ENCODE measurements at places on chromosomes 5 and 9.

GRCh38 chr5:38573521-38573920 lies 17.1 kb upstream of the LIFR start:
- no peak for DNase-seq

DNA sequence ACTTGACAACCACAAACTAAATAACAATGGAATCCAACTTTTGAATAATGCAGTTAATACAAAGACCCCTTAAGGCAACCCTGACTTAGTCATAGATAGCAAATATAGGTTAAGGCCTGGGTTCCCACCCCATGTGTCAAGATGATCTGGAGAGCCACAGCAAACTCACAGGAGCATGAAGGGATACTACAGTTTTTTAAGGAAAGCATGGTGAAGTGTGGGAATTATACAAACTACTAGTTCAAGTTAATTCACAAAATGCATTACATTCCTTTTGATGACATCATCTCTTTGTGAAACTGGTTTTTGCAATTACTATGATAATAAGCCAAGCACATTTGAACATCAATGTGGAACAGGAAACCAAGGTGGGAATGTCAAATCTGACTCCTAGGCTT lies 50.6 kb downstream of the LHFPL2 start:
- no peak for DNase-seq

DNA sequence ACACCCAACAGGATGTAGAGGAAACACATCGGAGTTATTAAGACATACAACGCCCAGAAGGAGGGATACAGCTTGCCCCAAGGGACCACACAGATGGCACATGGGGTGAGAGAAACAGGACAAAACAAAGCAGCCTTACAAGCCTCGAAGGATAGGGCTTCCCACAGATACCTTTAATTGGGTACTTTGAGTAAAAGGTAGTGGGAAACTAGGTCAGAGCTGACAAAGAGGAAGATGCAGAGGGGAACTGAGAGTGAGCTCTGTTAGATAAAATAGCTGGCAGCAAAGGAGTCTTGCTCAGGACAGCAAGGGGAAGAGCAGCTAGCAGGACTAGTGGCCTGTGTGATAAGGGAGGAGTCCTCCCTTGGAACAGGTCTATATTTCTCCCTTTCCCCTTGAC lies 48.2 kb downstream of the OTP start:
- no peak for DNase-seq

GRCh38 chr5:60332244-60333004 lies 367.5 kb downstream of the DEPDC1B start:
- no peak for DNase-seq

DNA sequence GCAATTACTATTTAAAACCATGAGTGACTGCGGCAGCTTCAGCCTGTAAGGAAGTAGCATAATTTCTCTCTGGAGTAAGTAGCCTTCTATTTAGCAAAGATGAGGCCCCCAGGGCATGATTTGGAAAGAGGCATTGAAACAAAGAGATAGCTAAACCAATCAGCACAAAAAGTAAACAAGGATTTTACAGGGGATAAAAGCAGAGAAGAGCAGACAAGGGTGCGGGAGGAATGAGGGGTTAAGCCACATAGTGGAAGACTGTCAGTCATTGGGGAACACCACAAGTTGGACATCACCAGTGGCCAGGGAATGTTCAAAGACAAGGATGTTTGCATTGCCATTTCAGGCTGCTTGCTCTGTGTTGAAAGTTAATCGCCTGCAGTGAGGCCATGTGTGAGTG lies 24.0 kb upstream of the C5orf63 start:
- no peak for DNase-seq

GRCh38 chr9:134717924-134718645 lies 76.5 kb downstream of the COL5A1 start:
- DNase-seq = no peak

GRCh38 chr5:149201121-149201637 lies 59.9 kb downstream of the ABLIM3 start:
- DNase-seq = no peak

DNA sequence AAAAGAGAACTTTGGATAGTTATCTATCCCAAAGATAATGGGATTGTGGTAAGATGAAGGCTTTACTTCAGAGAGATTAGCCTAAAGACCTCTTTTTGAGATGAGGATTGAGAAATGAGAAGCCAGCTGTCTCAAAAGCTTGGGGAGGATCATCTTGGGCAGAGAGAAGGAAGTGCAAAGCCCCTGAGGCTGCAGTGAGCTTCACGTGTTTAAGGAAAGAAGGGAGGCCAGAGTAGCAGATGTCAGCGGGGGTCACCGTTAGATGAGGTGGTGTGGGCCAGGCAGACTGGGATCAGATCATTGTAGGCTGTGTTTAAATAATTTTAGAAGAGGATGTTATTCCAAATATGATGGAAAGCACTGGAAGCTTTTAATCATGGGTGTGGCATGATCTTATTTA lies 270.1 kb downstream of the ARHGEF28 start:
- no peak for DNase-seq

DNA sequence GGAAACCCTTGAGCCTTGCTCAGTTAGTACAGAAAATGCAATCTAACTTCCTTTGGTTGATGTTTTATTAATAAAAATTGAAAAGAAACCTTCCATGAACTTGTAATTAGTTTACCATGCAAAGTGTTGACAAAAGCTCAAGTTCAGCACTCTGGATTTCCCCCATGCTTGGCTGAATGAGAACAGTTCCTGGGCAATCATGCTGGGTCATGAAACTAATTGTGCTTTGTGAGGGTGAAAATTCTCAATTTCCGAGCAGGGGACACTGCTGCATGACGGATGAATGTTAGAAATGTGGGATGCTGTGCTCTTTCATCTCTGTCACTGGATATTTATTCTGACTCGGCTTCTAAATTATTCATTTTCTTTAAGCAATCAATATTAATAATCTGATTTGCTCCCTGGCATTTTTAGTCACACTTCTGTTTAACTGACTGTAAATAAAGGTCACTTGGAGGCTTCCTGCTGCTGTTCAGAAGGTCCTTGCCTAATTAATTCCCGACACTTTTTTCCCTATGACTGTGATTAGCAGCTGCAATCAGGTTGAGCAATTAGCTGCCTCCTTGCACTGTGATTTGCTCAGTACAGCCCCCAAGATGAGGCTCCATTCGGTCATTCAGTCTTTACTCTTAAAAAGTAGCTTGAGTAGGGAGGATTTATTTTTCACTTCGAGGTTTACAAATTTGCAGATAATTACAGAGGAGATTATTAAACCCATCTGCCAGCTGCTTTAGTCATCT lies 678.1 kb upstream of the ZNF608 start:
- no peak for DNase-seq

GRCh38 chr9:2966565-2967300 lies 122.8 kb upstream of the PUM3 start:
- no peak for DNase-seq

- no peak for DNase-seq
Observed at GRCh38 chr5:149912226-149912871, 32.2 kb downstream of the PDE6A start.

GRCh38 chr5:6582507-6583048 lies 50.3 kb downstream of the NSUN2 start:
- no peak for DNase-seq

DNA sequence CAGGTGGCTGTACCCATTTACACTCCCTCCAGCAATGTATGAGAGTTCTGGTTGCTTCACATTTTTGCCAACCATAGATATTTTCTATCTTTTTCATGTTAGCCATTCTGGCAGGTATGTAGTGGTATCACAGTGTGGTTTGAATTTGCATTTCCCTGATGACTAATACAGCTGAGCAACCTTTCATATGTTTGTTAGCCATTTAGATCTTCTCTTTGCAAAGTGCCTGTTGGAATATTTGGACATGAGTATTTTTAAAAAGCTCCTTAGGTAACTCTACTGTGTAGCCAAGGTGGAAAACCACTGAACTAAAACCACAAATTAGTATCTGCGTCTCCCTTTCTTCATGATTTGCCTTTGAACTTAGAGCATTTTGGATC lies 31.9 kb downstream of the IRF1 start:
- DNase-seq = no peak

- no peak for DNase-seq
Observed at GRCh38 chr5:88727705-88728313, 155.2 kb downstream of the MEF2C start.

GRCh38 chr9:21660976-21661375 lies 141.5 kb upstream of the MTAP start:
- no peak for DNase-seq

DNA sequence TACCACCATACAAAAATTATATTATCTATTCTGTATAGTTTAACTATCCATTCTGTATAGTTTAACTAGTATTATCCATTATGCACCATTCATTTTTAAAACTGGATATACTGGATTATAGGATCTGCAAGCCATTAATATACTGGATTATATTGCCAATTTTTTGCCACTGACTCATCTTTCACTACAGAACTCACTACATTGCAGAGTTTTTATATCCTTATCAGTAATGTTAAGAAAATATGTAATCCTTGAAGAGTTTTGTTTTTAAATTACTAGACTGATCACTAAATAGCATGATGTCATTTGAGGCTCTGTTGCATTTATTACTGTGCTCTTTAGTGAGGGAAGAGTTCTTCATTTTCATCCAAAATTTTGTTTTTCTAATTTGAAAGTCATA lies 109.8 kb upstream of the SNX2 start:
- no peak for DNase-seq

DNA sequence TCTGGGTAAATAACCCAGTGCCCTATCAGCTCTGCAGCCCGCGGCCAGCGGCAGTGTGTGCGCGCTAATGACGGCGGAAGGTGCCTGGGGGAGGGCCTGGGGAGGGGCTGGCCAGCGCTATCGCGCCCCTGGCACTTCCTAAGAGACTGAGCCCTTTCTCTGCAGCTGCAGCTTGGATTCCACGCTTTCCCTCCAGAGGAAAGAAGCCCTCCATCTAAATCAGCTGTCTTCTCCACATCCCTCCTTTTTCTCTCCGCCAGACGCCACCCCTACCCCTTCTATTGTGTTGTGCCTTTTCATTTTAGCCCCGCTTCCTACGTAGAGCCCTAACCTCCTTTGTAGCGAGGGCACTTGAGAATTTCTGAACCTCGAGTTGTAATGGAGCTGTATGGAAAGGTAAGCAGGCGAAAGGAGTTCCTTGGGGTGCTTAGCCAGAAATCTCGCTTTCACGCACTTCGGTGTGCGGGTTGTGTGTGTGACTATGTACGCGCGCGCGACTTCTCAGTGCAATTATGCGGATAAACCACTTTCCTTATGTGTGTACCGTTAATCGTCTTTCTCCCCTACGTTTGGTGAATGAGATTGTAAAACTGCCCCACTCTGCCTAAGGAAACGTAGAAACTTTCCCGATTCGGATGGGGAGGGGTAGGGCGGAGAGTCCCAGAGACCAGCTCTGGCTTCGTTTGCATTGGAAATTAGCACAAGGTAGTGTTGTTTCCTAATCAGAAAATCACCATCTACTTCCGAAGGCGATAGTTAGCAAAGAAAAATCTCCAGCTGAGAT lies 664 bp upstream of the RAB3C start:
- no peak for DNase-seq

GRCh38 chr5:132849347-132849746 lies 16.9 kb downstream of the GDF9 start:
- no peak for DNase-seq

- no peak for DNase-seq
Observed at GRCh38 chr5:134995850-134996402, 28.2 kb downstream of the CATSPER3 start.

DNA sequence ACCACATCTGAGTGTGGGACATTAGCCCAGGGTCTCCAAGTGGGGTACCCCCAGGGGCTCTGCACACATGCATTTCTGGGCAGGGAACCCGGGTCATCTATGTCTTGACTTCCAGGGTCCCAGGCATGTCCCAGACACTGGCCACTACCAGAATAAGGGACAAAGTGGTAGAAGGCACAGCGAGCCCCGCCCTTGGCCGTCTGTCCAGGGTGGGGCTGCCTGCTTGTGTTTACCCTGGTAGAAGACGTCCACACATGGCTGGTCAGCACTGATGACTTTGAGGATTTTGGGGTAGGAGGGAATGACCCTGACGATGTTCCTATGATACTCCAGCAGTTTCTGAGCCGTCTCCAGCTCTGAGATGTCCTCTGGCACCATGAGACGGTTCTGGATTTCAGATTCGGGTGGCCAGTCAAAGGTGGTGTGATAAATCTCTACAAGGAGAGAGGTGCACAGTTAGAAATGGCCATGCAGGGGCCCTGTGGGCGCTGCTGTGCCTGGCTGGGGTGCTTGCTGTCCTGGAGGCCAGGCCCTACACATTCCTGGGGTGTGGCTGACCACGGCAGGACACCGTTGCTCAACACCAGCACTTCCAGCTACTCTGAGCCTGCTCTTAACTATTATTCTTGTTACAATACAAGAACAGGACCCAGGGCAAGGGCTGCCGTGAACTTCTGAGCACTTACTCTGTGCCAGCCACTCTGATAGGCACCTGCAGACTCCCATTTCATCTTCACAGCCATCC lies 51.3 kb downstream of the AK8 start:
- DNase-seq = no peak

DNA sequence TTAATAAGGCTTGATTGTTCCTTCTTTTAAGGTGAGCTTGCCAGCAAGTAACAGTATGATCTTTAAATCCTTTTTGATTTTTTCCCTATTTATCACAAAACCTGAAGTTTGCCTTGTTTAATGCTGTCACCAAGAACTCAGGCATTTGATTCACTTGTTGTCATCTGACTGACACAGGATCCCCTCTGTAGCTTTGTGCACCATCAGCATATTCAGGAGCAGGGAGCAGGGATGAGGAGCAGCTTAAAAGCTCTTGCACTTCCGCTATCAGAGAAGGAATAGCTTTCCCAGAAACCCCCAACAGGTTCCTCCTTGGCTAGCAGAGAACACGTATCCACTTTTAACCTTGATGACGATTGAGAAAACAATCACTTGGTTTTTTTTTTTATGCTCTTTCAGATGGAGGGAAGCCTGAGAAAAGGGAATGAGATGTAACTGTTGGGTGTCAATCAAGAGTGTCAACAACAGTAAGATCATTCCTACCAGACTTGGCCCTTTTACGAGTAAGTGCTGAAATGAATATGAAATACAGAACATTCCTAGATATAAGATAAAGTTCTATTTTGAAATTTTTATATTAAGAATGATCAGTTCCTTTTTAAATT lies 433.1 kb upstream of the CDH18 start:
- DNase-seq = no peak

GRCh38 chr5:84361572-84361971 lies 23.1 kb downstream of the EDIL3 start:
- DNase-seq = no peak

- no peak for DNase-seq
Observed at GRCh38 chr5:131230406-131230805, 33.4 kb upstream of the CDC42SE2 start.

DNA sequence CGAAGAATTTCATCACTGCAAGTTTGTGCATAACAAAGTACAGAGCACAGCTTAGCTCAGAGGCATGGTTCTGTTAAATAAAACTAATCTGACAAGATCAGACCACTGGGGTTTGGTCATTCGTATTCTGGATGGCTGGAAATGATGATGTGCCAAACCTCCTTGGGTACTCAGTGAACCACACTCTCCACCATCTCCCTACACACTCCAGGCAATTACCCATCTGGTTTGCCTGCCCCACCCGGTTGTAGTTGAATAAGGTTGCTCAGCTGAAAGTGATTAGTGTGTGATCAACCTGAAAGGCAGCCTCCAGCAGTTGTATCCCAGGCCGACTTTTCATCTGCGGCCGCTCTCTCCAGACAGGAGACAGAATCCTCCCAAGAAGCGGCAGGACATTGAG lies 371.4 kb downstream of the TLE1 start:
- no peak for DNase-seq

GRCh38 chr5:135028791-135029476 lies 5.1 kb downstream of the PITX1 start:
- no peak for DNase-seq

Measured in activated gamma-delta T cell treated with Interleukin-2 at 50 U/mL for 16 hours (primary cell).